ENCODE measurements at places on chromosomes 7 and 10.

DNA sequence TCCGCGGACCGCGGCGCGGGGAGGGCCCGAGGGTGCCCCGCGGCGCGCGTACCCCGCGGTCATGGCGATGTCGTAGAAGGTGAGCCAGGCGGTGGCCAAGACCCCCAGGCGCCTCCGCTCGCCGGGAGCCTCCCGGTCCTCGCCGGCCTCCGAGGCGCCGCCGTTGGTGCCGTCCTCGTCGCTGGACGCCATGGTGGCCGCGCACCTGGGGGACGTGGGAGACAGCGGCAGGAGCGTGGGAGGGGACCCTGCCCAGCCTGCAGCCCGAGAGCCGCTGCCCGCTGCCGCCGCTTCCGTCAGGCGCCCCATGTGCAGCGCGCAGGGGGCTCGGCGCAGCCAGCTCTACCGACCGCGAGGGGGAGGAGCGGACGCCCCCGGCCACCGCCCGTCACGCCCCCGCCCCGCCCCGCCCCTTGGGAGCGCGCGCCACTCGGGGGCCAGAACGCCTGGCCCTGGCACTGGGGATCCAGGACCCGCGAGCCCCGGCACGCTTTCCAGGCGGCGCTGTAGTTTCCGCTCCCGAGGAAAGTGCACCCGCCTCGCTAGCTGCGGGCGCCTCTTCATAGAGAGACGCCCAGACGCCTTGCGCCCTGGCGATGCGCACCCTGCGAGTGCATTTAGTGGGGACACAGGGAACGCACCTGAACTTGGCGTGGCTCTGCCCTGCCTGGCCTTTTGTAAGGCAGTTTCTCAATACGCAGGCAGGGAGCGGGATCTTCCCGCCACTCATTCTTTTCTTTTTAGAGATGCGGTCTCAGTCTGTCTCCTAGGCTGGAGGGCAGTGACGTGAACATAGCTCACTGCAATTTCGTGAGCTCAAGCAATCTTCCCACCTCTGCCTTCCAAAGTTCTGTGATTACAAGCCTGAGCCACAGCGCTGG lies at the start of gene HACD1:
Gene HACD1, minus strand, starts transcription at position 344 of the 881 bp plus-strand sequence. Its CDS starts 35 bp downstream, at position 309.
- peak; percentile 68 for DNase-seq

DNA sequence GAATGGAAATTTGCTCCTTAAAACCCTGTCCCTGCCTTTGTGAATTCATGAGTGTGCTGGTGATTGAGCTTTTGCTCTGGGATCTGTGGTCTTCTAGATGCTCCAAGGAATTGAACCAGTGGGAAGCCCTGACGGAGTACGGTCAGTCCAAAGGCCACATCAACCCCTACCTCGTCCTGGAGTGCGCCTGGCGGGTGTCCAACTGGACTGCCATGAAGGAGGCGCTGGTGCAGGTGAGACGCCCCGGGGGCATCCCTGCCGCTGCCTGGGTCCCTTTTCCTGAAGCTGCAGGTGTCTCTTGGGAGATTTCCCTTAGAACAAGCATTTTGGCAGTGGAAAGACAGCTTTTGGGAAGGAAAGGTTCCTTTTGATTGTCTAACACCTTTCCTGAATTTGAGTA lies 100.3 kb downstream of the TRRAP start:
- DNase-seq: no peak

- no peak for DNase-seq
Measured at GRCh38 chr7:76216381-76217082, 14.8 kb downstream of the SRRM3 start.

DNA sequence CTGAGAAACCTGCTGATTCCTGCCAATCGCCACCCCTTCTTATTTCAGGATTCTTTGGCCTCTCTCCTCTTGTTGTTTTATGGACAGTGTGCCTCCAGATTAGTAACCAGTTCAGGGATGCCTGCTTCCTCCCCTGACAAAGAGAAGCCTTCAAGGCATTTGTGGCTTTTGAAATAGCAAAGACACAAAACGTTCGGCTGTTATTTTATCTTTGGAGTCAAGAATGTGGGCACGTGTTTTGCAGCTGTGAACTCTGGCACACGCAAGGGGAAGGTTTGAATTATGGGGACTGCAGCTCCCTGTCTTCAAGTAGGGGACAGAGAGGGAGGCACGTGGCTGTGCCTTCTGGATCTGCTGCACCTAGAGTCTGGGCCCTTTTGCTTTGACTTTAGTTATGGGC lies 157.9 kb upstream of the GRB10 start:
- peak; percentile 83 for DNase-seq

DNA sequence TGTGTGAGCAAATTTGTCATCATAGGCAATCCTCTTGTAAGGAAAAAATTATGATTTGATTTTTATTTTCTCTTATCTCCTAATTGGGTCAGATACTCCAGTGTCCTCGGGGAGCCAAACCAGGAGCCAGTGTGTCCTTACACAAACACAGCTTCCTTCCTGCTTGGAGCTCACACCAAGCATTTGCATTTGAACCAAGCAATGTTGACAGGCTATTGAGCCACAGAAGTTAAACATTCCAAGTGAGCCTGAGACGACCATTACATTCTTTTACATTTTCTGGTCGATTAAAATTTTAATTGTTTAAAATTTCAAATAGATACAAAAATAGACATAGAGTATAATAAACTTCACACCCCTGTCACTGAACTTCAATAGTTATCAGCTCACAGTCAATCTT lies 194.8 kb downstream of the CFTR start:
- DNase-seq: no peak

GRCh38 chr7:45151967-45152366 lies 5.6 kb upstream of the RAMP3 start:
- no peak for DNase-seq

GRCh38 chr10:75544386-75544785 lies 113.0 kb downstream of the LRMDA start:
- no peak for DNase-seq

DNA sequence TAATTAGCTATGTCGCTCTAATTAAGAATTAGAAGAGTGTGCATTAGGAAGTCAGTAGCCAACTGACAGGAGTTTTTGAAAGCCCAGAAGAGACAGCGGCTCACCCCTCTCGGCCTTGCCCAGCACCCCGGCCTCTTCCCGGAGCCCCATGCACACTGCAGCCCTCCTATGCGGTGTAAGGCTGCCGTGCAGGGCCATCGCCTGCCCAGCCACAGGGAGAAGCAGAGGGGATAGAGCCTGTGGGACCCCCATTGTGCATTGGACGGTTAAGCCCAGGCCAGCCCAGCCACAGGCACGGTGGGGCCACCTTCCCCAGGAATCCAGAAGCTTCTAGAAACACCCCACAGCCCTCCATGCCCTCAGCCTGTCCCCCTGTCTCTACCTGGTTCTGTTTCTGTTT lies 569.7 kb upstream of the MKI67 start:
- DNase-seq: no peak

DNA sequence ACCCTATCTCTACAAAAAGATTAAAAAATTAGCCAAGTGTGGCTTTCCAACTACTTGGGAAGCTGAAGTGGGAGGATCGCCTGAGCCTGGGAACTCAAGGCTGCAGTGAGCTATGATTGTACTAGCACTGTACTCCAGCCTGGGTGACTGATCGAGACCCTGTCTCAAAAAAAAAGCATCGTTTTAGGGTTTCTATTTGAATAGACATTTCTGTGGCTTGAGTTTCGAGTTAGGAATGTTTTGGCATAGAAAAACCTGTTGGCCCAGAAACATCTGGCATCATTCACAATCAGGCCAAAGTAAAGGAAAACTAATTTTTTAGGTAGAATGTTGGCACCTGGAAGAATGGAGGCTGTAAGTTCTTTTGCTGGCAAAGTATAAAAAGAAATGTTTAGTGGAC lies 72.4 kb downstream of the AUTS2 start:
- no peak for DNase-seq

- DNase-seq: no peak
Measured at GRCh38 chr7:22219739-22220493, 137.0 kb downstream of the RAPGEF5 start.

- no peak for DNase-seq
Measured at GRCh38 chr10:117638200-117638599, 95.7 kb downstream of the EMX2 start.

GRCh38 chr7:30465046-30465810 lies 13.4 kb downstream of the NOD1 start:
- no peak for DNase-seq

DNA sequence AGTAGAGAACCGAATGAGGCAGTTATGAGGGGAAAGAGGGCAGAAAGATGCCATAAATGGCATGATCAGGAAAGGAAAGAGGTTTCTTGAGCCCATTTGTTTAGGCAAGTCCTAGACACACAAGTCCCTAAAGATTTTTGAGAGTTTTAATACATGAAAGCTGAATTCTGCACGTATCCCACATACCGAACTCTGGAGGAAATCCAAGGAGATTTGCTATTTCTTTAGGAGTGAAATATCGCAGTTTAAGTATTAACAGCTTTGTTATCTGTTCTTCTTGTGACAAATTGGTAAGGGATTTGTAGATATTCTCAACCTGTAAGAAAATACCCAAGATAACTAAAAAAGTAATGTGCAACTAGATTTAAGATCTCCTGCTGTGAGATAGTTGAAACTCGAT lies 23.7 kb upstream of the CUBN start:
- DNase-seq: no peak

DNA sequence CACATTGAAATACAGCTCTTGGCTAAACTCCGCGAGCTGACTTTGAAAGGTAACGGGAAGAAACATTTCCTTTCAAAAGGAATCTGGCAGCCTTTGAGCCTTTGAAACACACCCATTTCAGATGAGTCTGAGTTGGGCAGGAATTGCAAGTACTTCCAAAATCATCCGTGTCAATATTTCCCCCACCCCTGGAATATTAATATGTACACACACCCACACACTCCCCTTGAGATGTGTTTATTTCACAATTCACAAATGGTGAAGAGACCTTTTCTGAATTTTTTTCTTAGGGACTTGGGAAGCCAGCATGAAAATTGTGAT lies 438.7 kb upstream of the NRP1 start:
- DNase-seq: no peak

GRCh38 chr10:69057261-69057950 lies 30.5 kb upstream of the SRGN start:
- DNase-seq: no peak

DNA sequence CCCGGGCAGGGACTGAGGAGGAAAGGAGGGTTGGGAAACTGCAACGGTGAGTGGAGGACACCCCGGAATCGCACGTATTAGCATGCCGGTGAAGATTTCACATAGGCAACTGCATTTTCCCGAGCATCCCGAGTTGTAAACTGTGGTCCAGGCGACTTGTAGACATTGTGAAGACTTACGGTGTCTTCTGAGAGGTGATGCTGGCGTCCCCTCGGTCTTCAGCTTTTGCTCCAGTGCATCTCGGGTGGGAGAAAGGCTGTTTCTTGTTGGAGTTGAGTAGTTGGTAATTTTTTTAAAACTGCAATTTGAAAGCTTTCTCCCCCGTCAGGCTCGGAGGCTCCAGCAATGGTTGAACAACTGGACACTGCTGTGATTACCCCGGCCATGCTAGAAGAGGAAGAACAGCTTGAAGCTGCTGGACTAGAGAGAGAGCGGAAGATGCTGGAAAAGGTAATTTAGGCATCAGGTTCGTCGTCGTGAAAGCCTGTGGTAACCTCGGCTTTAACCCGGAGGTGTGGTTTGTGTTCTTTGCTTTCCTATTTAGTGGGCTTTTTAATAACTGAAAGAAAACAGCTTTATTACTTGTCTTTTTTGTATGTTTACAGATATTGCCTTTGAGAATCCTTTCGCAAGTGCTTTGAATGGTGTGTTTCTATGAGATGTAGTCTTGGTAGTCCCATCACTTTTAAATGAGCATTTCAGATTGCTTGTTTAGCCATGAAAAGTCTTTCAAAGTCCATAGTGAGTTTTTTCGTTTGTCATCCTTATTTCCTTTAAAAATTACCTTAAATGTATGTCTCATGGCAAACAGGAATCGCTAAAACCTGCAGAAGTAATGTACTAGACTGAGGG lies 687 bp downstream of the HELLS start:
- DNase-seq: peak; percentile 42

DNA sequence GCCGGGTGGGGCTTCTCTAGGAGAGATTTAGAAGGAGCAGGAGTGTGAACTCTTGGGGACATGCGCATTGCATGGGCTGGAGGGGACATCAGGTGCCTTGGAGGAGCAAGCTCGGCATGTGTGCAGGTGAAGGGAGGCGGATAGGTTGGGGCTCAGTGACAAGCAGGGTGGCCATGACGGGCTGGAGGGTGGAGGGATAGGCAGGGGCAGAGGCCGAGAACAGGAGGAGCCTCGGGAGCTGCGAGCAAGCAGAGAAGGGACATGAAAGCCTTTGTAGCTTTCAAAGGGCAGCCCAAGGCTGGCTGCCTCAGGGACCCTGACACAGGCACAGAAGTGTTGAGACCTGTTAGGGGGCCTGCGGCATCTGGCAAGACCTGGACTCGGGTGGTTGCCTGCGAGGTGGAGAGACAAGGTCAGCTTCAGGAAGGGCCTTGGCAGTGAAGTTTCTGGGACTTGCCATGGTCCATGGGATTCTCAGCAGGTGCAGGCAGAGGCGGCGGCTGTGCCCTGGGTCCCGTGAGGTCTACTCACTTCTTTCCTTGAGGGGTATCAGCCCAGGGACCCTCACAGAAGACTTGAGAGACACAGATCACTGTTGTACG lies 664.8 kb downstream of the SDK1 start:
- no peak for DNase-seq

GRCh38 chr10:103802637-103803353 lies 52.6 kb downstream of the SH3PXD2A start:
- DNase-seq: no peak

- DNase-seq: no peak
Measured at GRCh38 chr10:5146920-5147254, 38.1 kb downstream of the AKR1C8 start.

DNA sequence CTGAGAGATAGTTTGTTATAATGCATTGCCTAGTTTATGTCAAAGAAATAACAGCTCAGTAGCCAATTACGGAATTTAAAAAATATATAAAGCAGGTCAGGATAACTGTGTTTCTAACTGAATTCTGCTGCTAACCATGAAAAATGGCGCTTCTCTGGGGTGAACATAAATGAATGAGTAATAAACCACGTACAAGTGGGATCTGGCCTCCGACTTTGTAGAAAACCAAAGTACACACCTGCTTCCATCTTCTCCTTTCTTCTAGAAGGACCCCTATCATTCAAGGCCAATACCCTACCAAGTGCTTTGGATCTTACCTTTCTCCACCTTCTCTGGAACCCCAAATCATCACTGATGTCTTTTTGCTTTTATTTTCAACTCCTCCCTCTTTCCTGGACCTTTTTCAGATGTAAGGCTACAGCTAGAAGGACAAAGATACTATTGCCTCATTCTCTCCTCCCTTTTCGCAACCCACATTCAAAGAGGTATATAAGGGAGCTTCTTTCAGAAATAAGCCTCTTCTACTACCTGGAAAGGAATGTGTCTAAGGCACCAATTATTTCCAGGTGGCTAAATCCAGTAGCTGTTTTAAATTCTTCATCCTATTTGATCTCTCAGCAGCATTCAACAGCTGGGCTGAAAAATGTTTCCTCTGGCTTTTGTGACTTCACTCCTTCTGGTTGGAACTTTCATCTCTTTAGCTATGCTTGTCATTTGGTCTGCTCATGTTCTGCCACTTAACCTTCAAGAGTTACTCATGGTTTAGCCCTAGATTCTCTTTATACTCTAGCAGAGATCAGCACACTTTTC lies 37.7 kb downstream of the NAMPT start:
- no peak for DNase-seq

GRCh38 chr7:42614636-42615035 lies 297.2 kb downstream of the C7orf25 start:
- DNase-seq: no peak

GRCh38 chr7:14751461-14751860 lies 151.1 kb downstream of the DGKB start:
- DNase-seq: no peak
